A172 (cell line): ENCODE measurements at places on chromosomes 3 and 15. TPM values are rescaled to one million over a fixed set of nuclear protein-coding genes. Genes with fewer than 3 reads are reported as not detected.

Gene TRPM1
- 0.05 TPM in 1 of 2 replicates, not detected in the other for total RNA-seq

- peak; percentile 26 for DNase-seq
Measured at GRCh38 chr3:125594581-125595011, 701 bp downstream of the OSBPL11 start.

DNA sequence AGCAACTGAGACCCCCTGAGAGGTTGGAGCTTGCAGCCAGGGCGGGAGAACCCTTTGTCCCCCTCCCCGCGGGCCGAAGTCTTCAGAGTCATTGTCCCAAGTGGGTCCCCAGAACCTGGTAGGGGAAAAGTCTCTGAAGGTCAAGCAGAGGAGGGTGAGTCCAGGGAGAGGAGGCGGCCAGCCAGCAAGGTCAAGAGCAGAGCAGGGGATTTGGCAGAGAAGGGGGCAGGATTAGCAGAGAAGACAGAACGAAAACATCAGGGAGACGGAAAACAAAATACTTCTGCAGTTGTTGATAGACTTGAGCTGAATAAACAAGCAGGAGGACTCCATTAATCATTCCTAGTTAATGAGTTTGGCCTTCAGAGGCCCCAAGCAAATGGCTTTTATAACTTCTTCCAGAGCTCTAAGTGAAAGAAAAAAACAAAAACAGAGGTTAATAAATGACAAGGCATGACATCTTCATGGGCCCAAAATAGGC lies 66.7 kb downstream of the GRIP2 start:
- DNase-seq, result no peak

Gene SNTN
- total RNA-seq, result not detected in 2 replicates

DNA sequence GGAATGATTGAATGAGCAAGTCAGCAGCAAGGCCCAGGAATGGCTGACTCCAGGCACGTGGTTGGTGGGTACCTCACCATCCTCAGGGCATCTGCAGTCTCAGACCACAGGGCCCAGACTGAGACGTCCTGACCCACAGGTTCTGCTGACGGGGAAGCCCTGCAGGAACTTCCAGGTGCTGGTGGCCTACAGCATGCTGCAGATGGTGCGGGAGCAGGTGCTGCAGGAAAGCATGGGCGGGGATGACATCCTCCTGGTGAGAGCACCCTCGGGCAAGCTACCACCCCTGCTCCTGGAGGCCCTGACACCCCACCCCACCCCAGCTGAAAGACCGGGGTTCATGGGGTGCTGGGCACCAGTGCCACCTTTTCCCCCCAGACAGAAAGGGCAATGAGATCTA lies 14.1 kb downstream of the TBC1D21 start:
- no peak for DNase-seq
